ENCODE measurements at places on chromosomes 12 and 14.

DNA sequence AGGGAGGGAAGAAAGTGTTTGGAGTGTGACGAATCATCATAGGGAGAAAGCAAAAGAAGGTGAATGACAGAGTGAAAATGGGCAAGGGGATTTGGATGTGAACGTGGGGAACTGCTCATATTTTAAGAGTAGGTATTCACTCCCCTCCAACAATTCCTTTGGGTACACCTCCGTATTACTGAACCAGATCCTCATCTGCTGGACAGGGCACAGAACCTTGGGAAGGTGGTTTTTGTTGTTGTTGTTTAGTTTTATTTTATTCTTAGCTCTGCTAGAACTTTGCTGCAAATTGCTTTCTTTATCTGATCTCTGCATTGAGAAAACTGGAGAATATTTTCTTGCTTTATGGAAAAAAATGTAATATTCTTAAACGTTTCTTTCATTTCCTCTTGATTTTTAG, 7.1 kb downstream of the SCN8A start:
- DNase-seq: no peak

DNA sequence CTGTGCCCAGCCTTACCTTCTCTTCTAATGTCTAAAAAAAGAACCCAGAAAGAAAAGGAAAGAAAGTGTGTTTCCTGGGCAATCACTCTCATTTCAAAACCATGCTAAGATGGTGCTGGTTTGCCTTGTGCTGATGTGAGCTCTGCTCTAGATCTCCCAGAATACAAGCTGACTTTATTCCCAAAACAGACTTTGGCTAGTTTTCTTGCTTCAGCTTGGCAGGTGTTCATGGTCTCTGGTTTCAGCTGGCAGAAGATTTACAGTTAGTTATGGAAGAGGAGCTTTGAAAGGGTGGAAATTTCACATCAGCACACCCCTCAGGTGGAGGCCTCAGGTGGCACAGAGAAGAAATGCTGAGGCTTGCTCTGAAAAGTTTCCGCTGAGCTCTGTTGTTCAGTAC, 34.4 kb downstream of the PPP1R36 start:
- no peak for DNase-seq

DNA sequence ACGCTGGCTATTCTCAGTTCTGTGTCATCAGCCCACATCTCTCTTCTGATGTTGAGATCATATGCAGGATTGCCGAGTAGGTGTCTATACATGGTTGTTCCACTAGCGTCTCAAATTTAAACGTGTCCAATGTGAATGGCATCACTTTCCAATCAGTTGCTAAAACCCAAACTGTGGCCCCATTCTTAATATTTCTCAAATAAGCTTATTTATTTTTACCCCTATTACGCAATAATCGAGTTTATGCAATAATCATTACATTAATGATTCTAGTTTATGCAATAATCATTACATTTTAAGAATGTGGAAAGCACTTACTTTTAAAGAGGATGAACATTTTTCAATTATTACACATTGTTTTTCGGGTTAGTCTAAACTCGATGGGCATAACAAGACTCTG, 47.8 kb downstream of the ACSS3 start:
- DNase-seq: no peak

DNA sequence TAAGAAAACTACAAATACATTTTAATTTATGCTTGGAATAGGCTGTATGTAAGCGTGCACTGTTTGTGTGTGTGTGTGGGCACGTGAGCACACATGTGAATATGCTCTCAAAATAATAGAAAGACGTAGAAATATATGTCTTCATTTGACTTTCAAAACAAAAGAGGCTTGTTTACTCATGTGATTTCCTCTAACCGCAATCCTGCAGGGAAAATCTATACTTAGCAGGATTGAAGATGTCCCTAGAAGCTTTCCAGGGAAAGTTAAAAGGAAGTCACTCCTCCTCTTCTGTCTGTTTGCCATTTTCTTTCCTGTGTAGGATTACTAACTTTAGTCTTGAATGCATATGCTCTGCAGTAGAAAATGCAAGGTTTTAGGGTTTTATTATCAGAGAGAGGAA, 404.7 kb downstream of the MDGA2 start:
- no peak for DNase-seq

DNA sequence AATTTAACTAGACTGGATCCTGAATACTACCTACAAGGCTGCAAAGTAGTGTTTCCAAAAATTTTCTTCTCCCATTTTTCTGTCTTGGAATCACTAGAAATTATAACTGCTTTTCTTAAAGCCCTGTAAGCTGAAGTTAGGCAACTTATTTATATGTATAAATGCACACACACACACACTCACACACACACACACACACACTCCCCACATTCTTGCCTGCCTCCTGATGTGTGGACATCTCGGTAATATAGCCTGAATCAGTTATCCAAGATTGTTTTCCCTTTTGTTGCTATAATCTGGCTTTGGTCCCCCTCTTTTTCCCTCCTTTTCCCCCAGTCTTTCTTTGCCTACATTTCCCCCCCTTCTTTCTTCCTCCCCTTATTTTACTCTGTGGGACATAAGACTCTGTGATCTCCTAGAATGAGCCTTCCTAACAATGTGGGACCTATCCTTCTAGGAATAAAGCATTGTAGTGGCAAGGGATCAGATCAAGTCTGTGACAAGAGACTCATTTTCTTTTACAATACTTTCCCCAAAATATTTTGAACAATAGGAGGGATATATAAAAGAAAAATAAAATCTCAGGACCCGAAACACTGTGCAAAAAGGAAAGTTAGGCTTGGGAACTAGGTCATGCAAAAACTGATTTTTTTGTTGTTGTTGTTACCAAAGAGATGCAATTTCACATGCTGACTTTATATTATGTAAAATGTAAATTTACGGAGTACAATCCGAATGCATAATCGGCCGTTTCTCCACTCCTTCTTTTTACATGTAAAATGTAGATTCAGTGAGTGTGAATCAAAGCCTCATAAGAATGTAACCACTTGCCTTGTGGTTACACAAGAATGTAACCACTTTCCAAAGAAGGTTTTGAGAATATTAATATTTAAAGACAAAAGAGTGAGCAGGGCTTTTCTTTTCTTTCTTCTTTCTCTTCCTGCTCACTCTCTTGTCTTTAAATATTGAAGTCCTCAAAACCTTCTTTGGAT, 26.3 kb upstream of the CD69 start:
- DNase-seq: no peak
